ENCODE measurements at places on chromosomes 3 and 15. TPM values are rescaled to one million over a fixed set of nuclear protein-coding genes. Genes with fewer than 3 reads are reported as not detected.

Gene SLC49A4
- total RNA-seq = 21.4 TPM

Gene CDC25A
- 3.0 TPM for total RNA-seq

Gene KLHL40
- not detected for total RNA-seq

Gene ALDH1L1
- total RNA-seq = 3.4 TPM

Gene KNG1
- not detected for total RNA-seq

Gene TMEM108
- 18.4 TPM for total RNA-seq

Gene LPCAT4
- total RNA-seq = 8.4 TPM

Gene LRRC31
- total RNA-seq = not detected

Gene C3orf49
- total RNA-seq = not detected

Gene DNASE1L3
- total RNA-seq = 0.74 TPM

Gene PODXL2
- total RNA-seq = 178 TPM

Gene CEMIP
- 3.9 TPM for total RNA-seq

Gene SLC12A8
- 0.98 TPM for total RNA-seq

Gene C2CD4A
- not detected for total RNA-seq

Gene MCF2L2
- total RNA-seq = 32.5 TPM

Gene HDC
- not detected for total RNA-seq

Gene CAMK1
- 39.8 TPM for total RNA-seq

Gene APBA2
- total RNA-seq = 91.7 TPM

Gene SCAANT1
- not detected for total RNA-seq

Gene CDHR4
- under 0.01 TPM for total RNA-seq

Gene TRIM71
- 2.5 TPM for total RNA-seq

Gene RBP2
- total RNA-seq = not detected

Gene PTH1R
- total RNA-seq = 0.98 TPM

Gene SST
- total RNA-seq = 17.9 TPM

Gene XCR1
- not detected for total RNA-seq

Gene LRRC34
- total RNA-seq = 7.1 TPM

Gene B3GALNT1
- total RNA-seq = 110 TPM

Gene ANKUB1
- 0.25 TPM for total RNA-seq

Gene ANKDD1A
- 12.0 TPM for total RNA-seq

Gene ZDHHC23
- total RNA-seq = 6.4 TPM

Gene DPH6
- total RNA-seq = 9.3 TPM

Gene GOLGA8J
- total RNA-seq = not detected

Gene MEIS2
- total RNA-seq = 242 TPM

Gene TICRR
- total RNA-seq = 1.2 TPM

Gene ADAMTS17
- total RNA-seq = 6.1 TPM

Gene HEXA
- 23.8 TPM for total RNA-seq

Gene HPS3
- 17.0 TPM for total RNA-seq

Gene PDZRN3
- 28.0 TPM for total RNA-seq

Gene BNC1
- total RNA-seq = under 0.01 TPM

Gene TLNRD1
- total RNA-seq = 6.9 TPM
